ENCODE measurements at places on chromosomes 3 and 15. TPM values are rescaled to one million over a fixed set of nuclear protein-coding genes. Genes with fewer than 3 reads are reported as not detected.

- no peak for DNase-seq
Measured at GRCh38 chr15:101543431-101543830, 53.9 kb upstream of the PCSK6 start.

- DNase-seq: no peak
Measured at GRCh38 chr15:95291898-95292472, 1038.5 kb upstream of the NR2F2 start.

DNA sequence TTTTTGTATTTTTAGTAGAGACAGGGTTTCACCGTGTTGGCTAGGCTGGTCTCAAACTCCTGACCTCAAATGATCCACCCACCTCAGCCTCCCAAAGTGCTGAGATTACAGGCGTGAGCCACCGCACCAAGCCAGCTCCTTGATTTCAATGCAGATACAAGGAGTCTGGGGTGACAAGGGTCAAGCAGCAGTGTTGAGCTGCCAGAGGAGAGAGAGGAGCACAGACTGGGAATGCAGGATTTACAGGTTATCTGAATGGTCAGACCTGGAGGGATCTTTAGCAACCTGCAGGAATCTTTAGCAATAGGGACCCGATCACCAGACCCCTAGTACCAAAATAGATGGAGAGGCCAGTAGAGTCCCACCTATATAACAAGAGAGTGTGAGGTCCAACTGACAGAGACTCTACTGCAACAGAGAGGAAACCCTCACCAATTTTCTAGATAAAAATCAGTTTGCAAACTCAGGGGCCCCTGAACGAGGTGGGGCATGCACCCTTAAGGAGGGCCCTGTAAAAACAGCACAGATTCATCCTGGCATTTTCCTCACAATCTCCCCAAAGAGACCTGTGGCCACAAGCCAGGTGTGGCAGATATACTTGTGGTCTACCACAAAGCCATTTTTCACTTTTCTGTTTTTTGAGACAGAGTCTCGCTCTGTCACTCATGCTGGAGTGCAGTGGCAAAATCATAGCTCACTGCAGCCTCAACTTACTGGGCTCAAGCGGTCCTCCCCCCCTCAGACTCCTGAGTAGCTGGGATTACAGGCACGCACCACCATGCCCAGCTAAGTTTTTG, 10.7 kb upstream of the SHISA5 start:
- DNase-seq: peak; percentile 46

The ANKRD34C gene
- total RNA-seq: not detected

DNA sequence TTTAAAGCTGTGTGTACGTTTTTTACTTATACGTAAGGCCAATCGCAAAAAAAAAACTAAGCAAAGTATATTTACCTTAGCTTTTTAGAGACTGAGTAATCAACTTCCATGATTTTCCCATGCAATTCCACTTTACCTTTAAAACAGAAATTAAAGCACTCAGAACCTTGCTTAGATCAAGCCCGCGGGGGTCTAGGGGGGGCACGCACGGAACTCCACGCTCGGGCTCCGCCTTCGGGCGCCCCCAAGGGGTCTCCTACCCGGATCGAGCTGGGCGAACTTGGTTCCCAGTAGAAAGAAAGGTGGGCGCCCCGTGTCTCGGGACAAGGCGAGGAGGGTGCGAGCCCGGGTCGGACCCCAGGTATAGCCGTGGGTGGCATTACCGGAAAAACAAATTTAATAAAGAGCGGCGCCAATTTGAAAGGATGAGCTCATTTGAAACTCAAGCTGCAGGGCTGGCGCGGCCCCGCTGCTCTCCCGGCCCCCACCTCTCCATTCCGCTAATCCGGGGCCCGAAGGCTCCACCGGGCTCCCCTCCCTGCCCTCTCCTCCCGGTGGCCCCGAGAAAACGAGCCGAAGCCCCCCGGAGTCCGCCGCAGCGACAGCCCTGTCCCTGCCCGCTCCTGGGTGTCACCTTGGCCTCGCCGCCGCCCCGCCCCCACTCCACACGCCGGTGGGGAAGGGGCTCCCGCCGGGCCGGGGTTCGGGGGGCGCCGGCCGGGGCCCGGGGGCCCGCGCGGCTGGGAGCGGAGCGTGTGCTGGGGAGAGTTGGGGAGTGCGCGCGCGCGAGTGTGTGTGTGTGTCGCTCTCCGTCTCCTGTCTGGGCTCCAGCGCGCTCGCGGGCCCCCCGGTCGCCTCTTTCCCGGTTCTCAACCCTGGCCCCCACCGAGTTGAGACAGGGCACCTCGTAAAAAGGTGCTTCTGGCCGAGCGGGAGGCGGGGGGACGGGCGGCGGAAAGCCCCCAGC, 1.5 kb downstream of the IGF2BP2 start:
- peak; percentile 37 for DNase-seq

The RNF7 gene
- 57.9 TPM for total RNA-seq

The DISP2 gene
- total RNA-seq: 0.20 TPM

DNA sequence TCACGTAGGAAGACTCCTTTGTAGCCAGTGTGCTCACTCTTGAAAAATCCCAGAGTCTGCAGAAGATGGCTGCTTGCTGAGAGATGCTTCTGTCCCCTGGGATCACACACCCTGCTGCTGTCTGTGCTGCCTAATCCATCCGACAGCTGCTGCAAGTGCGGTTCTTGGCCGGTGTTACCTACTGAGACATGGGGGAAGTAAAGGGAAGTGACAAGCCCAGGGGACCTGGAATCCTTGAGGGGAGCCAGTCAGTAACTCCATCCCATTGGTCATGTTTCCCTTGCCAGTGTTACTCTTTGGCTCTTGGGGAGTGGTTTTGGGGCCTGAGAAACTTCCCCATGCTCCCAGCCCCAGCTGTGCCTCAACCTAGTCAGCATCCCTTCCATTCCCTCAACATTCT, 8.3 kb upstream of the CPNE9 start:
- DNase-seq: no peak

The HAPLN3 gene
- total RNA-seq: 63.2 TPM

The SPG21 gene
- total RNA-seq: 73.0 TPM

- DNase-seq: no peak
Measured at GRCh38 chr3:106829206-106829605, 548.0 kb upstream of the CCDC54 start.

DNA sequence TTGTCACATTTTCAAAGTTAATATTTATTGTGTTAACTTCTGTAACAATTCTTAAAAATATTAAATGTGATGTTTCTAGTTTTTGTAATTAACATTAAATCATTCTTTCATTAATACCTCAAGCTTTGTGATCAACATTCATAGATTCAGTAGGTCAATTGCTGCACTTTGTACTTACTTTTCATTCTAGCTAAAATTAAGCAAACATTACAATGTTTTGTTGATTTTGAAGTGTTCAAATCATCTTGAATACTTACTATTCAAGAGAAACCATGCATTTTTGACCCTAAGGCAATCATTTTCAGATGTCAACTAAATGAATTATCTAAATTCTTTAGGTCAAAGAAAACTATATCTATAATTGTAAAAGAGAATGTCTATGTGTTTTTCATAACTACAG, 933.1 kb downstream of the NAALADL2 start:
- no peak for DNase-seq

DNA sequence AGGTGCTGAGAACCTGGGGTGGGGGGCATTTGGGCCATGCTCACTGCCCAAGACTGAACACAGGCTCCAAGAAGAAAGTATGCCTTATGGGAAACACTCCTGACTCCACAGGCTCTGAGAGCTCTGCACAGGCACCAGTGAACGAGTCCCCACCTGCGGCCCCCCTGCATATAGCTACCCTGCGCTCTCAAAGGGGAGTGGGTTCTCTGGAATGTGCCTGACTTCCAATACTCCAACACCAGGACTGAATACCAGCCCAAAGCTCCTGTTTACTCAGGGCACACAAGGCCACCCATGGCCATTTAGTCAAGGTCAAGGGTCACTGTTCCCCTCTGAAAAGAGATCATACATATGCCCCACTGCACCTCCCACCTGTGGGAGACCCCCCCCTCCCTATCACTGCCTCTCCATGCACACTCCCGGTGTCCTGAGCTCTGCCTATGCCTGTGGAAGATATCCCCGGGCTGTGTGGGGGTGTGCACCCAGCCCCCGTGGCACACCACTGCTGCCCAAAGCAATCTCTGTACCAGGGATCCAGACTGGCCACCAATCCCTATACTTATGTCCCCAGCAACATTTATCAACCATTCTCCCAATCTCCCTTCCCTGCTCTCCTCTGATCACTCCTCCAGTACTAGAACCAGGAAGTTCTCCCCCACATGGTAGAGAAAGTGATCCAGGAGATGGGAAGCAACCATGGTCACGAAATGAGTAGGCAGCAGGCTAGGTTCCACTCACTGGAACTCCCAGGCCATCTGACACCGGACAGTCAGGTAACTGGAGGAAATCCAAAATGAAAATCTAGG, 1.5 kb upstream of the PLXNB1 start:
- no peak for DNase-seq

All from activated CD8-positive, alpha-beta T cell treated with anti-CD3 and anti-CD28 coated beads for 36 hours (primary cell).